ENCODE measurements at places on chromosomes 5 and 9. TPM values are rescaled to one million over a fixed set of nuclear protein-coding genes. Genes with fewer than 3 reads are reported as not detected.

PRDM12 gene
- 0.34 TPM for total RNA-seq

FNIP1 gene
- total RNA-seq, result 45.0 TPM

PITX1 gene
- 117 TPM for total RNA-seq

QRFP gene
- not detected for total RNA-seq

OBP2B gene
- total RNA-seq, result not detected

STKLD1 gene
- total RNA-seq, result 4.1 TPM

AFAP1L1 gene
- 0.45 TPM for total RNA-seq

CTSV gene
- total RNA-seq, result 110 TPM

WNT8A gene
- not detected for total RNA-seq

ZDHHC11 gene
- 5.0 TPM for total RNA-seq

GLRA1 gene
- not detected for total RNA-seq

GBGT1 gene
- 0.14 TPM for total RNA-seq

PDE6A gene
- 2.5 TPM for total RNA-seq

ZFP2 gene
- 0.35 TPM for total RNA-seq

FAM151B gene
- 2.4 TPM for total RNA-seq

TLX3 gene
- total RNA-seq, result not detected

ADAMTSL1 gene
- total RNA-seq, result not detected

PGM5 gene
- 4.2 TPM for total RNA-seq

ENHO gene
- total RNA-seq, result 1.00 TPM

PCDHGC5 gene
- 0.25 TPM for total RNA-seq

LMAN2 gene
- 241 TPM for total RNA-seq

ACSL6 gene
- total RNA-seq, result 0.19 TPM

TMEM250 gene
- total RNA-seq, result 38.2 TPM

FCN2 gene
- total RNA-seq, result not detected

HMGCR gene
- total RNA-seq, result 167 TPM

HTR4 gene
- total RNA-seq, result not detected

CDC14B gene
- 82.3 TPM for total RNA-seq

NDUFS4 gene
- 92.1 TPM for total RNA-seq

TAF11L14 gene
- not detected for total RNA-seq

CCNI2 gene
- not detected for total RNA-seq

KCNN2 gene
- not detected for total RNA-seq

P4HA2 gene
- 41.0 TPM for total RNA-seq
